ENCODE measurements at places on chromosomes 6 and 20.

- DNase-seq: no peak
Measured at GRCh38 chr6:43493833-43494232, 16.3 kb downstream of the LRRC73 start.

DNA sequence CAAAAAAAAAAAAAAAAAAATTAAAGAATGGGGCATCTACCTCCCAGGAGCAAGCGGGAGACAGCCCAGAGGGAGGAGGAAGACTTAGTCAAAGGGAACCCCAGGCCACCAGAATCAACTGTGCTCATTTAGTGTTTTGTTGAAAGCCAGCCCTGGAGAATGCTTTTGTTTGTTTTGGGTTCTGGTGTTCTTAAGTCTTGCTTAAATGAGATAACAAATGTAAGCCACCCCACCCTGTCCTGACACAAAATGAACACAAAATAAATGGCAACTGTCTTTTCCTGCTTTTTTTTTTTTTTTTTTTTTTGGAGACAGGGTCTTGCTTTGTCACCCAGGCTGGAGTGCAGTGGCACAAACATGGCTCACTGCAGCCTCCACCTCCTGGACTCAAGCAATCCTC, 165.0 kb upstream of the JARID2 start:
- DNase-seq: no peak

DNA sequence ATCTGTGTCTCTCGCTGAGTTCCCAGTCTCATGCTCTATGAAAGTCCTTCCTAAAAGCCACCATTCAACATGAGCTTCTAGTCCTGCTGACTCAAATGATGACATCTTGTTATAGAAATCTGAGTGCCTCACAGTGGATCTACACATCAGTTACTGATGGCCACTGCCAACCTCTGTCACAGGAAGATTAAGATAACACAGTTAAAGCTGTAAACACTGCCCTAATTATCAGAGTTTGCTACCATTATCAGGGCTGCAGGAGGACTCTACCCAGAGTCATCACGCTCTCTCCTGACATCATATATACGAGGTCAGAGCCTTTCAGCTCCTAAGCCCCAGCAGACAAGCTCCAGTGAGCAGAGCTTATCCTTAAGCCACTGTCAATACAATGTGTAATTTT, 63.2 kb downstream of the HIVEP2 start:
- DNase-seq: no peak

DNA sequence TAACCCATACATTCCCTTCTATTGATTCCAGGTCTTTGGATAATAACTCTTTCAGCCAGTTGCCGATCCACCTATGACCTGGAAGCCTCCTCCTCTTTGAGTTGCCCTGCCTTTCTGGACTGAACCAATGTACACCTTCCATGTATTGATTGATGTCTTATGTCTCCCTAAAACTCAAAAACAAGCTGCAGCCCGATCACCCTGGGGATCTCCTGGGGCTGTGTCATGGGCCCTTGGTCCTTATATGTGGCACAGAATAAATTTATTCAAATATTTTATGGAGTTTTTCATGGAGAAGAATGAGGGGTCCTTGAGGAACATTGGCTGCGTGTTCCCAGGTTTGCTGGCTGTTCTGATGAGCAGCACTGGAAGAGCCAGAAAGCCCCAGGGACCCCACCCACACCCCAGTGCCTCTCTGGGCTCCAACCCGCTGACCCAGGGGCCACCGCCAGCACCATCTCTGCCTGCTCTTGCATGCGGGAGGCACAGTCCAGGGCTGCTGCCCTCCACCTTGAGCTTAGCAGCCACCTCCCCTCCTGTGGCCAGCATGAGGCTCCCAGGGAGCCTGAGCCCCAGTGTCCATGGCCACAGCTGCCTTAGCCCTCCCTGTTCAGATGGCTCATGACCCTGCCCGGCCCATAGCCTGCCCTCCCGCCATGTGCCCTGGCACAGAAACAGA, 36.5 kb upstream of the CST7 start:
- no peak for DNase-seq

DNA sequence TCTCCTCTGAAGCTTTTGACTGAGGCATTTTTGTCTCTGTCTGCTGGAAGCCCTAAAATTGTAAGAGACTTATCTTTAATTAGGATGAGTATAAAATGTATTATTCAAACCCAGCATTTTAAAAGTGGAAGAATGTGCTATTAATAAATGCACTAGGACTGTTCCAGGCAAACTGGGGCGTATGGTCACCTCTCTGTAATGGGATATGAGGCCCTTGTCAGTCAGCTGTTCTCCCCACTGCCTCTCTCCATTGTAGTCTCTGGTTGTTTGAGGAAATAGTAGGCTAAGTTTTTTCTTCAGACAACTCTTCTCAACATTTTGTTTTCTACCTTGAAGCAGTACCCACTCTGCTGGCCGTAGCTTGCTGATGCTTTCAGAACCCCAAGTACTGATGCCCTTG, 14.3 kb upstream of the DEF6 start:
- DNase-seq: no peak

- no peak for DNase-seq
Measured at GRCh38 chr20:21303872-21304586, 898 bp downstream of the XRN2 start.

GRCh38 chr20:43975096-43975768, 60.6 kb downstream of the TOX2 start:
- DNase-seq: no peak

DNA sequence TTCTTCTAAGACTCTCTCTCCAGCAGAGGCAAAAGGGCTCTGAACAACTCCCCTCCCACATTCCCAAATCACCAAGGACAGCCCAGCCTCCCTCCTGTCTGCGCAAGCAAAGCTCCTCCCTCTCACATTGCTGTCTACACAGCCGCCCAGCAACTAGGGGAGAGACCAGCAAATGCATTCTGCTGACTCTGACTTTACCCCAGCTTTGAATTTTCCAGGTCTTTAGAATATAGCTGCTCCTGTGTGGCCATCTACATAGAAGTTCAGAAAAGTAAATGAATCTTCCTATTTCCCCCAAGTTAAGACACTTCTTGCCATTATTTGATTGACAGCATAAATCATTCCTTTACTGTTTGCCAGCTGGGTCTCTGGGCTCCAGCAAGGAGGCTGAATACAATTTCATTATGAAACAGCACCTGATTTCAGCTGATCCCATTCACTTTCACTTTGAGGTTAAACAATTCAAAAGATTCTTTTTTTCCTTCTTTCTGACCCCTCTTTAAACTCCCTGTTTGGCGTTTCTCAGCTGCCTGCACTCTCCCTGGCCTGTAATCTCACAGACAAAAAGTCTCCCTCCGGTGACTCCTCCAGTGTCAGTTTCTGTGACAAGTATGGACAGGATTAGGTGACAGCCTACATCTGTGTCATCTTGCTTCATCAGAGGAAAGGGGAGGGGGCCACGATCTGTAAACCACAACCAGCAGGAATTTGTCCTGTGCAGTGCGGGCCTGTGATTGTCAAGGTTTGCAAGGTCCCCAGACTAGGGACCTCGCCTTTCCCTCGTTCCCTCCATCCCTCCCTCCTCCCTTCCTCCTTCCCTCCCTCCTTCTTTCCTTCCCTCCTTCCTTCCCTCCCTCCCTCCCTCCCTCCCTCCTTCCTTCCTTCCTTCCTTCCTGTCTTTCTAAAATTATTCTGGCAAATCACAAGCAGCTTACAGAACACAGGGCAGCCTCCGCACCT, 205.6 kb upstream of the RIN2 start:
- no peak for DNase-seq

- no peak for DNase-seq
Measured at GRCh38 chr6:44446626-44447300, 59.3 kb downstream of the CDC5L start.

GRCh38 chr6:39669207-39669972, 55.8 kb downstream of the KIF6 start:
- DNase-seq: no peak
